D341Med (cell line): ENCODE measurements at places on chromosomes 5 and 9.
A peak's percentile ranks its signal among the peaks of the same experiment; 100 is the strongest.

DNA sequence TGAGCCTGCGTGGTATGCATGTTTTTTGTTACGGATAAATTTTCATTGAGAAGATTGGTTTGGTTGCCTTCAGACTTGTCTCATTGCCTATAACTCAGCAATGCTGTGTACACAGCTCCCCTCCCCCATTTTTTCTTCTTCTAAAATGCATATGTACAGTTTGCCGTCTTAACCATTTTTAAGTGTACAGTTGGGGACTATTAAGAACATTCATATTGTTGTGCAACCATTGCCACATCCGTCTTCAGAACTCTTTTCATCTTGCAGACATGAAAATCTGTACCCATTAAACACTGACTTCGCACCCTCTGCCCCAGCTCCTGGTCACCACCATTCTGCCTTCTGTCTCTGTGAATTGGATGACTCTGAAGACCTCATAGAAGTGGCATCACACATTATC lies 6.2 kb downstream of the EXOC3 start:
- DNase-seq: no peak

DNA sequence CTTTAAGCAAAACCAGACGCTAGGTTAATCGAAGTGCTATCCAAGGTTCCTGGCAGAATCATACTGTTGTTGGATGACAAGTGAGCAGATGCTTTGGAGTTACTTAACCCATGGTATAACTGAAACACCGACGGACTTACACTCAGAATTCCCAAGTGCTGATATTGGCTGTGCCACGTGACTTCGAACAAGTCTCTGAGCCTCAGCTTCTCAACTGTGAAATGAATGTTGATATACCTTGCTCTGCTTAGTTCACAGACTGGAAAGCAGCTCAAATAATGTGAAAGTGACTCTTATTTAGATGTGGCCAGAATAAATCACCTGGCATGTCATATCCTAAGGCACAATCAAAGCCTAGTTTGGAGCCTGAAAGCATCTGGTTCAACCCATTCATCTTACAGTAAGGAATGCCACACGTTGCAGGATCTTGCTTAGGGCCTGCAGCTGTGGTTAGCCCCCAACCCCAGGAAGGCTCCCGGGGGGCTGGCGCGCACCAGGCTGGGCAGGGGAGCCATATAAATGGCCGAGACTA lies 759 bp downstream of the GEMIN5 start:
- no peak for DNase-seq

GRCh38 chr9:28332648-28333047 lies 759.4 kb upstream of the C9orf72 start:
- no peak for DNase-seq

- DNase-seq: no peak
Observed at GRCh38 chr5:123786411-123786810, 274.4 kb downstream of the CSNK1G3 start.

DNA sequence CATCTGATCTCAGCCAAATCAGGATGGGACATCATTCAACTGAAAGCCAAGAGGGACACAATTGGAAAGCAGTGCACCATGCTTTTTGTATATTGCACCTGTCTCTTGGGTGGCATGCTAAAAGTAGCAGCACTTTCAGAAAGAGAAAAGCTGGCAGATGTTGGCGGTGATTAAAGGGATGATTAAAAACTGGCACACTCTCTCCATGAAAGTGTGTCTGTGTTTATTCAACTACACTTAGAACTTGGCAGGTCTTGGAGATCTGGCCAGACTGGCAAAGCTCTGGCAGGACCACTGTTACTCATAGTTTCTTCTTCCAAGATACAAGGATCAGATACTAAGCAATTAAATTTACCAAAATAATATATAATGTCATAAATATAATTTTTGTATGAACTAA lies 112.9 kb upstream of the ELAVL2 start:
- peak; percentile 22 for DNase-seq

DNA sequence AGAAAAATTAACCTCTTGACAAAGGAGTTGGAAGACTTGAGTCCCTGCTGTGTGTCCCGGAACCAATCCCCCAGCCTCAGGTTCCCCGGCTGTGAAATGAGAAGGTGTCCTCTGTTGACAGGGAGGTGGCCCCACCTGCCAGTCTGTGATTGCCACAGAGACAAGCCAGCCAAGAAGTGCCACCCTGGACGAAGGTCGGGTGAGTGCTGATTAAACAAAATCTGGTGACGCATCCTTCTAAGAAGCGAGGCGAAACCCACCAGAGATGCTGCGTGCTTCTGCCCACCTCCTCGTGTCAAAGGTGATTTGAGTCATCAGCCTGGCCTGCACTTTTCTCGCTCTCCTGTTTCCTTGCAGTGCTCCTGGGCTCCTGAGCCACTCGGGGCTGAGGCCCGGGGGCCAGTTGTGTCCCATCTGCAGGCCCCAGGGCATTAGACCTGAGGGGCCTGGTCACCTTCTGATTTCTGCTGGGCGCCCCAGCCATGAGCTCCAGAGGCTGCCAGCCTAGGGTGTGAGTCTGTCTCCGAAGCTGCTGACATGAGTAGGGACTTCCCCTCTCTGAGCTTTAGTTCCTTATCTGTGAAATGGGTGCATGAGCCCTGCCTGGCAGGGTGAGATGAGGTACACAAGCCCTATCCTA lies 28.7 kb downstream of the NEK6 start:
- no peak for DNase-seq

DNA sequence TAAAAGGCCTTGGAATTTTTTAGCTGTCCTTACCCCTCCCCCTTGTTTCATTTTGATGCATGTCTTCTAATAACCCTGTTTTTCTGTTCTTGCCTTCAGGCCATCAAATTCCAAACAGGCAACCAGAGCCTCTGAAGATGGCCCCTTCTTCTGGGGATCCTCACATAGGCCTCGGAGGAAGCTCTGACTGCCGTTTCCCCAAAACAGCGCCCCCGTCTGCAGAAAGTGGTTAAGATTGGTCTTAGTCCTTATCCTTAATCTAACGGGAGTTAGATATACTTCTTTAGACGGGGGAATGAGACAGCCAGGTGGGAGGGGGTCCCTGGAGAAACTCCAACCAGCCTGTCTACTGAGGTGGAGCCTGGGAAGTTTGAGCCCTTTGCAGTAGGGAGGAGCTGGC lies 226.3 kb upstream of the ZNF608 start:
- DNase-seq: no peak

DNA sequence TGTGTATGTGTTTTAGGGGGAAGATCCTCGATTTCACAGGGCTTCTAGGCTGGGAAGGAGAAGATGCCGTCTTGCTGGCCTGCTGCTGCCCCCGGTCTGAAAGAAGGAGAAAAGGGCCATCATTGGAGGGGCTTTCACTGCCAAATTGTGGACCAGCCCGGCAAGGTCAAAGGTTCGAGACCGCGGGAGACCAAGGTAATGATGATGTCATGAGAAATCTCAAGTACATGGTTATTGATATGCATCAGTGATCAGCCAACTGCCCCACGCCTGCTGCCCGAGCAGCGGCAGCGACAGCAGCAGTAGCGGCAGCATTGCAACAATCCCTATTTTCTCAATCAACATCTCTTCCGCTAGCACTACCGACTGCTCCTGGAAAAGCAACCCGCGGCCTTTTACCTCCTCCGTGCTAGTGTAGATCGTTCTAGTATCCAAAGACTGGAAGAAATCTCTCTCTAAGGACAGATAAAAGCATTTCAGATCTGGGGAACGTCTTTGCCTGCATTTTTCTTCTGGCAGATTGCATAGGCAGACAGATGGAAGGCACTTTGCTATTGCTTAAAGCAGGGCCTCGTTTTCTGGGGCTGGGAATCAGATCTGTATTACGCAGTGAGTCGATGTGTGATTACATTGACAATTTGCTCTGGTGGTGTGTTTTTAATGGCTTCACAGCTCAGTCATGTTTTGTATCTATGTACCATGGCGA lies 215.3 kb downstream of the MEF2C start:
- DNase-seq: no peak

- no peak for DNase-seq
Observed at GRCh38 chr9:113652355-113653152, 189.0 kb downstream of the RGS3 start.

GRCh38 chr5:35044649-35045048 lies 3.1 kb downstream of the AGXT2 start:
- no peak for DNase-seq

DNA sequence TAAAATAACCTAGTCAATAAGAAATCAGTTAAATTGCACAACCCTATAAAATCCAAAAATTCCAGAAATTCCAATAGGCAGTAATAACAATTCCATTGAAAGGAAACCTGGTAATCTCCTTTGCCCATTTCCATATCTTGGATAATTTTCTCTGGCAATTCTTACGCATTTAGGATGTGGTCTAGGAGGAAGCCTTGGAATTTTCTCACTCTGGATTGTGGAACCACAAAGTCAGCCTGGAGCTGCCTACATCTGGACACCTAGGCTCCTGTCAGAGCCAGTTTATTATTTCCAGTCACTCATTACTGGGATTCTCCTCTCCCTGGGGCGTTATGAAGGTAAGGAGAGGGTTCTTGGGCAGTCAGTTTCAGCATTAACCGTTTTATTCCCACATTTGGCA lies 40.3 kb upstream of the GNE start:
- DNase-seq: no peak

- DNase-seq: no peak
Observed at GRCh38 chr5:172906436-172906835, 52.8 kb upstream of the RPL26L1 start.

GRCh38 chr5:120683580-120683979 lies 219.5 kb downstream of the PRR16 start:
- DNase-seq: no peak

- no peak for DNase-seq
Observed at GRCh38 chr5:148995791-148996190, 67.1 kb downstream of the SH3TC2 start.

- DNase-seq: no peak
Observed at GRCh38 chr5:74017112-74017511, 391.1 kb downstream of the ARHGEF28 start.

DNA sequence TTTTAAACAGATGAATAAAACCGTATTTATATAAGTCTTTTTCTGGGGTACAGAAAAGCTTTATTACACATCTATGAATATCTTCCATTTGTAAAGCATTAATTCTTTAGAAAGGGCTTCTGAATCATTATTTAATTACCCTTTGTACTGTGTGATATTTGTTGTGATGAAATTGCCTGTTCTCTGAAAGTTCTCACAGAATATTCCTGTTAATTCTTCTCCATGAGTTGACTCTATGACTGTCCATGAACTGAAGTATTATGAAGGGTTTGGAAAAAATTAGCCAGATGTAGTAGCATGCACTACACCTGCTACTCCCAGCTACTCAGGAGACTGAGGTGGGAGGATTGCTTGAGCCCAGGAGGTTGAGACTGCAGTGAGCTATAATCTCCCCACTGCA lies 127.0 kb downstream of the MAN2A1 start:
- DNase-seq: no peak

DNA sequence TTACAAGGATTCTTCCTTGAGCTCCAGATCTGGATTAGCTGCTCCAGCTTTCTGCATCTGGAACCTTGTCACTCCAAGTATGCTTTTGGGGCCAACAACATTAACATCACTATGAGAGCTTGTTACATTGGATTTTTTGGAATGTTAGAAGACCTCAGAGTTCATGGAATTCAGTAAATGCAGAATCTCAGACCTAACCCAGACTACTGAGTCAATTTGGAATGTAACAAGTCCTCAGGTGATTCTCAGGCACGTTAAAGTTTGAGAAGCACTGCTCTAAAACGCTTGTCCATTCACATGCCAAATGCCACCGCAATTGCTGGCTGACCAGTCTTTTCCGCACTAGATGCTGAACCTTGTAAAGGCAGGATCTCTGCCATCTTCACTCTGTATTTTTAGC lies 251.4 kb upstream of the TRIM32 start:
- no peak for DNase-seq

GRCh38 chr5:43320846-43321245 lies 7.6 kb upstream of the HMGCS1 start:
- DNase-seq: no peak

- DNase-seq: no peak
Observed at GRCh38 chr5:132601071-132601728, 44.4 kb downstream of the RAD50 start.

GRCh38 chr5:112663146-112663545 lies 74.5 kb upstream of the APC start:
- DNase-seq: no peak

DNA sequence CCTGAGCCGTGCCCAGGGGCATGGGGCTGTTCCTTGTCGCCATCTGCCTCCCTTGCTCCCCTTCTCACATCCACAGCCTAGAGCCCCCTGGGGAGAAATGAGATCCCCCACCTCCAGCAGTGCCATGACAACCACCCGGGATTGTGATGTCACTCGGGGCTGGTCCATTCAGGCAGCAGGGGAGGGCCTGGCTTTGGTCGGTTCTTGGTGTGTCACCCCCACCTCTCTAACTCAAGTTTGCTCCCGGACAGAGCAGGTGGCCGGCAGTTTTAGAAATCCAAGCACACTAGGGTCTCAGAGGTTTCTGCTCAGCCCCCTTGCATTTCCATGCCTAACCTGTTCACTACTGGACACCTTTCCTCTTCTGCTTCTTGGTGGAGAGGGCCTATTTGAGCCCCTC lies at the start of gene ACTL7B:
Gene ACTL7B (minus strand): TSS at position 99 of the 400 bp plus-strand sequence. CDS start 56 bp downstream, at position 43.
- no peak for DNase-seq

DNA sequence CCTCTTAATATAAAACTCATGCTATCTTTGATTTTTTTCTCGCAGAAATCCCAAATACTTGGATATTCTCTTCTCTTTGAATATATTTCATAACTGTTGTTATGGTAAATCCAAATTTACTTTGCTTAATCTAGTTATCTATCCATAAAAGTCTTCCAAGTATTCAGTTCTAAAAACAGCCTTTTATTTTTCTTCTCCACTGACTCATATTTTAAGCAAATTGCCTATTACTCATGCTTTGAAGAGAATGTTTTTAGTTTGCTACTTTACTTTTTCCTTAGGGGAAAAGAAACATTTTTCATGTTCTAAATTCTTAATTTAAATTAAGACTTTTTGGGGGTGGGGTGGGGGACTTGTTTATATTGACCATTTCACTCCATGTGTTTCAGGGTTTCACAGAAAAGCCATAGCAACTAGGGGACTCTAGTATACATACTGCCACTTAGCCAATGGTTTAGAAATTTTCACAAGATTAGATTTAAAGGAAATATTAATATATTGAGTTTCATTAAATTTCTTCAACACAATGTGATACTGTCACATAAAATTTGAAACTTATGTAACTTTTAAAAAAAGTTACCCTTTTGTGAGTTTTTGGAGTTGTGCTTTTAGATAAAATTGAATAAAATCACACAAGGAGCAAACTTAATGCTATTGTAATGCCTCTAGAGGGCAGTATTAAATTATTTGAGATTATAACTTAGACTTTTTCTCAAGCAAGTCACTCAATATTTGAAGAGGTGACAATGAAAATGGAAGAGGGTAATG lies 545.8 kb upstream of the ARRDC3 start:
- DNase-seq: peak; percentile 9
